ENCODE measurements at places on chromosomes 12 and 14. TPM values are rescaled to one million over a fixed set of nuclear protein-coding genes. Genes with fewer than 3 reads are reported as not detected.

The GPR68 gene
- polyA plus RNA-seq, result 3.1 TPM

The KRT77 gene
- not detected for polyA plus RNA-seq

The FGF23 gene
- 0.05 TPM for polyA plus RNA-seq

The TSHR gene
- polyA plus RNA-seq, result 0.88 TPM

The KCNK10 gene
- polyA plus RNA-seq, result 0.27 TPM

The VRTN gene
- not detected for polyA plus RNA-seq

The EPYC gene
- not detected for polyA plus RNA-seq

The KCNA5 gene
- polyA plus RNA-seq, result 1.9 TPM

DNA sequence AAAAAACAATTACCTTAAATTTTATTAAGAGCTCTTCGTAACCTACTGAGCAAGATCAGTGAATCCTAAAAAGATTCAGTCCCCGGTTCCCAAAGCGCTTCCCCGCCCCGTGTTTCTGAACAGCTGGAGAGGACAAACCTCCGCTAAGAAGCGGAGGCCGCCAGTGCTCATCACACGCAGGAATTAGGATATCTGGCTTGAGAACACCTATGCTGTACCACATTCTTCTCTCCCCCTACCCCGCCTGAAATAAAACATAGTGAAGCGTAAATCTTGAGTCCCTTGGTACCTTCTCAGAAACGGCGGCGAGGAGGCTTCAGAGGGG, 774 bp upstream of the WDR20 start:
- peak; percentile 5 for DNase-seq

GRCh38 chr12:11227373-11227772, 40.6 kb upstream of the TAS2R42 start:
- DNase-seq, result no peak

- no peak for DNase-seq
Observed at GRCh38 chr12:106861984-106862916, 87.8 kb downstream of the RIC8B start.

DNA sequence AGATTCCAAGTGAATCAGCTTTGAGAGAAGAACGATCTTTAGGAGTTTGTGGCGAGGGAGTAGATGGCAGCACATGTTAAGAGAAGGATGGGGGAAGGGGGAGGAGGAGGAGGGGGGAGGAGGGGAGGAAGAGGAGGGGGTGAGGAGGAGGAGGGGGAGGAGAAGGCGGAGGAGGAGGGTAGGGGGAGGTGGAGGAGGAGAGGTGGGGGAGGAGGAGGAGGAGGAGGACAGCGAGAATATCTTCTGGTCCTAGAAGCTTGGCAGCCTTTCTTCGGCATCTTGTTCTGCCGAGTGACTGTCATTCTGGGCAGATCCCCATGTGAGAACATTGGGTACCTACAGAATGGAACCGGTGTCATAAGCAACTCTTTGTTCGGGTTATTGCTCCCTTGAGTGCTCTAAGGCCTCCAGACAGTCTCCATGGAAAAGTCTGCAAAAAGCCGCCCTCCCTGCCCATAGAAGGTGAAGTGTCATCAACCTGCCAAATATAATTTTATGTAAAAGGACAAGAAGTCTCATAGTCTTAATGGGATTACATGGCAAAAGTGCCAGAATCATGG, 6.9 kb downstream of the RFC5 start:
- no peak for DNase-seq

GRCh38 chr12:69428351-69429073, 41.7 kb upstream of the FRS2 start:
- no peak for DNase-seq

DNA sequence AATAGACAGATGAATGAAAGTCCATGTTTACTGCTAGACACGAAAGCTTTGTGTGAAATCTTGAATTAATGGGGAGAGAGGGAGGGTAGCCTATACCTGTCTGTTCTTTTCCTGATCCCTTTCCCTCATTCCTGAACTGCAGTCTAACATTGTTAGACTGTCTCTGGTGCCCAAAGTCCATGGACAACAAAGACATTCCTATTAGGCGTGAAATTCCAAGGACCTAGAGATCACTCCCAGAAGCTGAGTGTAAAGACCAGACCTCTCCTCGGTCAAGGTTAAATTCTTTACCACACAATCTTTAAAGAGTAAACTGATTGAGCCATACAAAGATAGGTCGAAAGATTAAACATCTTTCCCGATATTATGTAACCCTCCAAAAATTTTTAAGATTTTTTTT, 270.7 kb upstream of the GARIN2 start:
- DNase-seq, result no peak

DNA sequence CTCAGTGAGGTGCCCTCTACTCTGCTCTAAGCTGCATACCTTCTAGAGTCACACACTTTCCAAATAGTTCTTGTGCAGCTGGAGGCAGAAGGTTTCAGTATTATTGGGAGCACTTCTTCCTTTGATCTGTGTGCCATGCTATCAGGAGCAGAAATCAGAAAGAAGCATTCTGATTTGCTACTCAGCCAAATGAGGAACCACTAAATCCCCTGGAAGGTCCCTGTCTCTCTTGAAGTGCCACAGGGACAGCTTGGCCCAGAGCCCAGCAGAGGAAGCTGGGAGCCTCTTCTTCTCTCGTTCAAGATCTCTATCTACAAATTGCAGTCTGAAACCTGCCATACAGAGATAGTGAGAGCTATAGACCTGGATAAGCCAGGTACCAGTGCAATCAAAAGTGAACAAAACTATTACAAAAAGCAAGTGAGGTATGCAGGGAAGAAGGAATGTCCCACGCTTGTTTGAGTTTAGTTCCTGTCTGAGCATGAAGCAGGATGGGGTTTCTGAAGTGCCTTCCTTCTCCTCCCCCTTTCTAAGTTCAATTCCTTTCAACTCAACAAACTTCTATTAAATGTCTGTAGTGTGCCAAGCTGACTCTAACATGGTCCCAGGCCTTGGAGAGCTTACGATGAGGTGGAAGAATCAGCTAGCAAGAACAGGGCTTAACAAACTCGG, 100.9 kb upstream of the PARP11 start:
- no peak for DNase-seq

DNA sequence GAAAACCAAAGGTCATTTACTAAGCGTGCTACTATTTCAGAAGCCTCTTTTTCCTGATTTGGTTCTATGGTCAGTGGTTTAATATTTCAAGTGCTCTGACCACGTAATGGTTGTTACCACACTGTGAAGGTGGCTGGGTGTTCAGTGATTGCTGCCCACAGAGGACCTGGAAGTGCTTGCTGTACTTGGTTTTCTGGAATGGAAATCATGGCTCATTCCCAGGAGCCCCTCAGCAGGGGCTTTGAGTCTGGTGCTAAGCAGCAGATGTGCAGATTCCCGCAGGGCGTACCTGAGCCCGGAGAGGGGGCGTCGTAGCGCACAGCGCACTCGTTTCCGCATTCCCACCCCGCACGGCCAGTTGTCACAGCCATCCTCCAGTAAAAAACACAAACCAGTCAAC, 50.5 kb downstream of the TRAF3 start:
- DNase-seq, result no peak

- no peak for DNase-seq
Observed at GRCh38 chr12:7634561-7634960, 31.1 kb downstream of the APOBEC1 start.

DNA sequence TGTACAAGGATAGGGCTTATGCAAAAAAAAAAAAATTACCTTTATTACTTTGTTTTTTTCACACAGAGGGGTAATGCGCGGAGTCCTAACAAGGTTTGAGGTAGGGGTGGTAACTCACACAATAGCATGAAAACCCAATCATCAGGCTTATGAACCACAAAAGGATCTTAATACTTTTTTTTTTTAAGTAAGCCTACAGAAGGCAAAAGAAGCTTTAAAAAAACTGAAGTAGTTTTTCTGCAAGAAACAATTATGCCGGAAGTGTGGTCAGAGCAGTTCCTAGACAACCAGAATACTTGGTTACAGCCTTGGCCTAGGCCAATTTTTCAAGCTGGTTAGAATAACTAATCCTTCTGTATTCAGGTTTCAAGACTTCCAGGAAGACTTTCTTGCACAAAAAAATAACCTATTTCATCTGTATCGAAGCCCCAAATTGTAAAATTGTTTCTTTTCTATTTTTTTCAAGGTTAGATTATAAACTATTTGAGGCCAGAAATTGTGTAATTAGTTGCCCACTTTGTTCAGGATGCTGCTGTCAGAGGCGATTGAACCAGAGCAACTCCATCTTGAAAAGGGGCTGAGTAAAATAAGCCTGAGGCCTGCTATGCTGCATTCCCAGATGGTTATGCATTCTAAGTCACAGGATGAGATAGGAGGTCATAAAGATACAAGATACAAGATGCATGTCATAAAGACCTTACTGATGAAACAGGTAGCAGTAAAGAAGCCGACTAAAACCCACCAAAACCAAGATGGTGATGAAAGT, 1.8 kb upstream of the GNS start:
- no peak for DNase-seq

DNA sequence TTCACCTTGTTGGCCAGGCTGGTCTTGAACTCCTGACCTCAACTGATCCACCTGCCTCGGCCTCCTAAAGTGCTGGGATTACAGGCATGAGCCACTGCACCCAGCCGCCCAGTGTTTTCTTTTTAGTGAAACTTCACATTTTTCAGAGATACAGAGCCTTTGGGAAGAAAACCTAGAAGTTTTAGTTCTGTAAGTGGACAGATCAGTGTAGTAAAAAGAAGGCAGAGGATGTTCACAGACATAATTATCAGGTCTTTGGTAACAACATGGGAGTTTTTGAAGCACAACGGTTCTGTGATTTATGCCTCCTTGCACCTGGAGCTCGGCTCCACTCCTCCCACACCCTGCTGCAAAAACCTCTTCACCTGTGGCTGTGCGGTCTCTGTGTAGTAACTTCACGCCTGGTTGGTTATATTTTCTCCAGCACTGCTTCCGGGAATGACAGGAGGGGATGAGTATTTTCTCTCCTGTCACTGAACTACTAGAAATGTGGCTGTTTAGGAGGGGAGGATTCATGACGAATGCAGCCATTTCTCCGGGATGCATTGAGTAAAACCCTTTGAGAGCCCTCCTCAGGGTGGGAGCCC, 67.0 kb downstream of the ARF6 start:
- DNase-seq, result peak; percentile 82

- DNase-seq, result no peak
Observed at GRCh38 chr12:130198663-130199060, 36.4 kb downstream of the FZD10 start.

DNA sequence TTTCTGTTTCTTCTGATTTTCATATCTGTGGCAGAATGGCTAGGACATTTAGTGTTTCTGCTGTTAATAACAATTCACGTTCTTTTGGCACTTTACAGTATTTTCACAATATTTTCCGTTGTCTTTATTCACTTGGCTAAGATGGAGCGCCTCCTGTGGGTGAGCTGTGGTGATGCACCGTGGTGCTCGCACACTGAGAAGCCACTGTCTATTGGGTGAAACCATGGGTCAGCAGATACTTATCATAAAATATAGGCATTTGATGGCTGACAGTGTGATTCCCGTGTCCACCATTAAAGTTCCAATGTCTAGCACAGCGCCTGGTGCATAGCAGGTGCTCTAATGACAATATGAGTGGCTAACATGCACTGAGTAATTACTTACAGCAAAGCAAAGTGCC, 141.8 kb downstream of the VRK1 start:
- DNase-seq, result no peak

DNA sequence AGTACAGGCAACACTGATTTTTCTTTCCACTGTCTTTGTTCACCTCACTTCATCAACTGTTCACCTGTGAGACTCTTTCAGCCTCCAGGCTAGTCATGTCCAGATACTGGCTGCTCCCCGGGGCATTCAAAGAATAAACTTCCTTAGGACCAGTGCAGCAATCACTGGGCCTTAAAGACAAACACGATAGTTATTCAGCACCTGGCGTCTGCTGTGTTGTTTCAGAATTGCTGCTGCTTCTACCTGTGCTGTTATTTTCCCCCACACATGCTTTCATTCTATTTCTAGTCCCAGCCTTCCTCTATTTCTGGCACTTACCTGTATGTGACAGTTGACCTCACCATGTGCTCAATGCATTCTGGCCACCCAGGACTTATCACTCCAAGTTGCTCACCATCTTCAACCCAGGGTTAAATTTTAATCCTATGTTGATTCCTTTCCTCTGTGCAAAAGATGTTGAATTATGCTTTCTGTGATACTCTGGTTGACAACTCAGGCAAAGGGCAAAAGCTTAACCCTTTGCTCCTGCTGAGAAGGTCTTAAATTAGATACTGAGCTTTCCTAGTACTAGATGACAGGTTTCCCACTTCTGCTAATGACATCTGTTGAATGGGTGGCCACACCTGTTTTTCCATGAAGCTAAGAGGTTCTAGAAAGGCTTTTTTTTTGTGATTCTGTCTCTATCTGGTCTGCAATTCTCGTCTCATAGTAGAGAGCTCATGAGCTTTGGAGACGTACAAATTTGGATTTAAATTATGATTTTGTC, 41.4 kb downstream of the PTPRQ start:
- no peak for DNase-seq

- no peak for DNase-seq
Observed at GRCh38 chr14:23185063-23185462, 1.6 kb upstream of the SLC7A8 start.

Data from left kidney (tissue), 8 donors.